ENCODE measurements at places on chromosomes 16 and 17.
A peak's percentile ranks its signal among the peaks of the same experiment; 100 is the strongest.

DNA sequence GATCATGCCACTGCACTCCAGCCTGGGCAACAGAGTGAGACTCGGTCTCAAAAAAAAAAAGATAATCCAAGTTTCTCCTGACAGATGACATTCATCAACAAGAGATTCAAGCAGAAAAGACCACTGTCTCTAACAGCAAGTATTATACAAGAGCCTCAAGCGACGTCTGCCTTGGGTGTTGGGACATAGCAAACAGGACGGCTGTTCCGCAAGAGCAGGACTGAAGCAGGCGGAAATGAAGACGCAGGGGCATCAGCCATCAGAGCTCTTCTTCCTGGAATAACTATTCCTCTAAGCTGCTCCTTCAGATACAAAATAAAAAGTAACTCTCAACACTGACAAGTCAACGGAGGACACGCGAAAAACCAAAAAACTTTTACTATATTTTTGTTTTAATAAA, 54.0 kb downstream of the ANKRD11 start:
- DNase-seq = no peak

- DNase-seq = no peak
Observed at GRCh38 chr17:35407531-35407930, 24.8 kb downstream of the SLFN12 start.

DNA sequence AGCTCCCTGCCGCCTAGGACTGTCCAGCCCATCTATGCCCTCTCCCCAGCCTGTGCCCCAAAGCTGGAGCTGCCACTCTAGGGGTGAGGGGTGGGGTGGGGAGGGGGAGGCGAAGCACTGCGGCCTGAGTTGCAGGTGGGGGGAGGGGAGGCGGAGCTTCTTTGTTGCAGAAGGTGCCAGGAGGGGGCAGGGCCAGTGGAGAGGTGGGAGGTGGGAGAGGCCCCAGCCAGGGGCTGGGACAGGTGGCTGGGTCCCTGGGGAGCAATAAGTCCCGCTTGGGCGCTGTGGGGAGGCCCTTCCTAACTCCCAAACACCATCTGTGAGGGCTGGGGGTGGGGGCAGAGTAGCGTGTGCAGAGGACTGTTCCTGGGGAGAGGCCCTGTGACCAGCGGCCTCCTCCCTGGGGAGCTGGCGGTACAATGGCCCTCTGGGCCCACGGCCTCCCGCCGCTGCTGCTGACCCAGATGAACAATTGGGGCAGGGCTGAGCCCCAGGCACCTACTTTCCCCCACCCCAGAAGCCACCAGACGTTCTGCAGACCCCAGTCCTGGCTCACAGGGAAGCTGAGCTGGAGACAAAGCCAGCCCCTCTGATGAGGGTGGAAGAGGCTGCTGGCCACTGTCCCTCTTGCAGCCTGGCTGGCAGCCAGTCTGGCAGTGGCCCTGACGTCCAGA, 2.2 kb upstream of the NTN3 start:
- no peak for DNase-seq

DNA sequence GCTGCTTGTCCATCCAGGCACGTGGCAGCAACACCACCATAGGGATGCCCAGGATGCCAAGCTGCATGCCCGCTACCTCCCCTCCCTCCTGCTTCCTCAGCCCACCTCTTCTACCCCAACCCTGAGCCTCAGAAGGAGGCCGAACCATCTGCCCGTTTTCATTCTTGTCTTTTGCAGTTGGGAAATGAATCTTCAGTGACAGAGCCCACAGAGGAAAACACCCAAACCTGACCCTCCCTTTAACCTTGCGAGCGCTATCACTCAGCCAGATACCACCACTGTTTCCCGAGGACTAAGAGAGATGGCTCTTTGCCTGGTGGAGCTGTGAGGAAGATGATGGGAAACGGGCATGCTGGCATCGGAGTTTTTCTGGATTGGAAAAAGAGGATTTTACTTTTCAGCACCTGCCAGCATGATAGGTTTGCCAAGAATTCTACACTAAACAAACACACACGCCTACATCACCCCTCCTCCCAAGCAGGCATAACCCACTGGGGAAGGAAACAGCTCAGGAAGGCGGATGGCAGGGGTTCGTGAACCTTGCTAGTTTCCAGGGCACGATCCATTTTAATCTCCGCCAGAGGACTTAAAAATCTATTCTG, 457.4 kb downstream of the SLC39A11 start:
- no peak for DNase-seq

DNA sequence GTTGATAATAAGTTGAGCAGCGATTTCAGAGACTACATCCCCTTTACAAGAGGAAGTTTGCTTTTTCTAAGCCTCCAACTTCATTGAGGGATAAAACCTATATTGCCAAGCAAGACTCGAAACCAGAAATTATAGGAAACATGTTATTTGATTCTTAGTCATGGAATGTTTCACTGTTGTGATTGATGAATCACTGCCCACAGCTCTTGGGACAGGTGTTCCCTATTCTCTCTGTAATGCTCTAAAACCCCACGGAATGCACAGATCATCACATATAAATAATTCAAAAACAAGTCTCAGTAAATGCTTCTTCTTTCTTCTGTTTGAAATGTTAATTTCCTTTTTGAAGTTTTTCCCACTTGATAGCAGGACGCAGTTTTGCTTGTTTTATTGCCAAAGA, 809.5 kb upstream of the GOT2 start:
- DNase-seq = no peak

DNA sequence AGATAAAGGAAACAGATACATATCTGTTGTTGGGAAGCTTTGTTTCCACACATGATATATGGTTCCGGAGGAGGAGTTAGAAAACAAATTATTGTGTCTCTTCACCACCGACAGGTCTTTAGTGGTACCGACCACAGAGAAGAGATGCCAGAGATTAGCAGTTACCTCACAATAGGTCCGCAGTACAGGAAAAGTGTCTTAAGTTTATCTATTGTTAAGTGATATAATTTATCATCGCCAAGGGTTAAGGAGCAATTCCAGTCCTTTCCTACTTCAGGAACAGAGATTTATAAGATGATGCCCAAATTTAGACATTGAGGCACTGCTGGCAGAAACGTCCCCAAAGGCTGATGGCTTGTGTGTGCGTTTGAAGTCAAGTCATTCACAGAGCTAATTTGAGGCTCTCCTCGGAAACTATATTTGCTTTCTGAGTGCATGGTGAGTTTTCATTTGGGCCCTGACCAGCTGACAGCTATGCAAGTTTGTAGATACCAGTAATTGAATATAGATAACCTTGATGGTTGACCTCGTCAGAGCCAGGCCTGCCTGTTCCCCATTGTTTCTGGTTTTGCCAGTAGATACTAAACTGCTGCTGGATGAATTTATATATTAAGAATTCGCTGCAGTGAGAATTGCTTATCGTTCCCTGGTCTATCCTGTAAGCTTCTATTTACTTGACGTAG, 196.4 kb upstream of the IRX3 start:
- no peak for DNase-seq

GRCh38 chr16:49534901-49535610, 161.5 kb downstream of the C16orf78 start:
- DNase-seq = no peak

DNA sequence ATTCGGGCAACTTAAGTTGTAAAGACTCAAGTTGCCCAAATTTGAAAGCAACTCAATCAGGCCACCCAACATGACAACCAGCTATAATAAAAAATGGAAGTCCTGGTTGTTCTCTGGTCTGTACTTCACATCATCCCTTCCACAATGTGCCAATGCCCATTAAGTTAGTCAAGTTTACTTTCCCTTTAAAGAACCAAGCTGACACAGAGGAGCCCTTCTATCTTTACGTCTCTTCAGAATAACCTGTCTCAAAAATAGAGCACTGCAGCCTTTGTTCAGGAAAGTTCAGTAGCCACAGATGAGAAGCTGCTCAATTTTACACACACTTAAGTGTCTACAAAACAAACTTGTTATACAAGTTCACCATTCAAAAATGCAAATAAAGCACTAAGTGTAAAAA, 75.1 kb upstream of the C17orf78 start:
- no peak for DNase-seq

DNA sequence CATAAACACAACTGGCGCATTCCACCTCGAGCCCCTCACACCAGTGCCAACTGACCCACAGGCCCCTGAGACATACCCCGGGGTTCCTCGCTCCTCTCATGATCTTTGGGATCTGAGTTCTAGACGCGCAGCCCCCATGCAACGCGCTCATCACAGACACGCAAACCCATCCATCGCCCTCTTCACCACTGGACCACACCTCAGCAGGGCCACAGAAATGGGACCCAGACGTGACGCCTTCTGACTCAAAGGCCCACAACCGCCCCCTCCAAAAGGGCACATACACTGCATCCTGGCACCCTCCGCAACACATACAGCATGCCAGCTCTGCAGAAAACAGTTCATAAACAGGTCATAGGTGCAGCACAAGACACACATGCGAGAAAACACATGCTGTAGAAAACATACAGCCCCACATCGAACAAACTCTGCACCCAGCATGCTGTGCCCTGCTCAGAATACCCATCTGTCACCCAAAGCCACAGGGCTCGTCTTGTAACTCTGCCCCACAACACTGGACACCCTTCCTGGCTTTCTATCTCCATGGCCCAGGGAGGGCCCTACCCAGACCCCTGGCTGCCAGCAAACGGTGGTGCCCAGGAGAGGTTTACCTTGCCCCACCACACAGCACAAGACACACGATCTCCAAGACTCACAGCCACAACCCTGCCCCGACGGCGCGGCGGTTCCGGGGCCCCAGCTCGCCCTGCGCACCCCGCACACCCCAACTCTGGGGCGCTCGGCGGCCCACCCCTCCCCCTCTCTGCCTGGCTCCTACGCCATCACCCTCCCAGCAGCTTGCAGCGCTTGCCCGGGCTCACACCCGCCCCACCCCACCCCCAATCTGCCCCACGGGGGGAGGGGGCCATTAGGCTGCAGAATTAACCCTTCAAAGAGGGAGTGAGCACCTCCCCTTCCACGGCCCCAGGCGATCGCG, 887 bp downstream of the ZBTB4 start:
- DNase-seq = no peak

DNA sequence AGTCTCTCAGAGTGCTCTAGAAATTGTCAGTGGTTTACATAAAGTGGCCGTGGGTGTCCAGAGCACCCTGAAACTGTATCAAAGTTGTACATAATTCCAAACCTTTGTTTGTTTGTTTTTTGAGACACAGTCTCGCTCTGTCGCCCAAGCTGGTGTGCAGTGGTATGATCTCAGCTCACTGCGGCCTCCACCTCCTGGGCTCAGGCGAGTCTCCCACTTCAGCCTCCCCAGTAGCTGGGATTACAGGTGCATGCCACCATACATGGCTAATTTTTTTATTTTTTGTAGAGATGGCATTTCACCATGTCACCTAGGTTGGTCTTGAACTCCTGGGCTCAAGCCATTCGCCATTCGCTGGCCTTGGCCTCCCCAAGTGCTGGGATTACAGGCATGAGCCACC, 24.3 kb upstream of the ADGRG1 start:
- peak; percentile 56 for DNase-seq

GRCh38 chr16:62967611-62968010, 931.4 kb upstream of the CDH8 start:
- no peak for DNase-seq

DNA sequence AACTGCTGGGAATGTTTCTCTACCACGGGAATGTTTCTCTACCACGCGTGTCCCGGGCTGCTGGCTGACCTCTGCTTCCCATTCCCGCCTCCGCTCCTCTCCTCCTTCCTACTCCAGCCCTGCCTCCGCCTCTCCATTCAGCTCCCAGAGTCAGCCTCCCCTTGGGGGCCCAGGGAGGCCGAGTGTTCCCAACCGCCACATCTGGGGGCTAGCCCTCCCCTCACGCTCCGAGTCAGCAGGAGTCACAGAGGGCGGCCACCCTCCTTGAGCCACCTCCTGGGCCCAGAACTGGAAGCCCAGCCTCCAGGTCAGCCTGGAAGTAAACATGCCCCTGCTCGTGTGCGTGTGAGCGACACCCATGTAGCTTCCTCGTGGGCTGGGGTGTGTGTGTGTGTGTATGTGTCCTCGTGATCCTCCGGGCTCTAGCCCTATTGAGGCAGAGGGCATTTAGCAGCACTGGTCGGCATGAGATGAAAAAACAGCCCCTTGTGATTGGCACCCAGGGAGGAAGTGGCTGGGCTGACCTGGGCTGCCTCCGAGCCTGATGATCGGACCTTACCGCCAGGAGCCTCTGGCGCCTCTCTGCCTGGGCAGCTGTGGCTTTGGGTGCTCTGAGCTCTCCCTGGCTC, 7.3 kb downstream of the CYGB start:
- DNase-seq = no peak

- DNase-seq = no peak
Observed at GRCh38 chr17:55661963-55662834, 60.5 kb downstream of the TMEM100 start.

DNA sequence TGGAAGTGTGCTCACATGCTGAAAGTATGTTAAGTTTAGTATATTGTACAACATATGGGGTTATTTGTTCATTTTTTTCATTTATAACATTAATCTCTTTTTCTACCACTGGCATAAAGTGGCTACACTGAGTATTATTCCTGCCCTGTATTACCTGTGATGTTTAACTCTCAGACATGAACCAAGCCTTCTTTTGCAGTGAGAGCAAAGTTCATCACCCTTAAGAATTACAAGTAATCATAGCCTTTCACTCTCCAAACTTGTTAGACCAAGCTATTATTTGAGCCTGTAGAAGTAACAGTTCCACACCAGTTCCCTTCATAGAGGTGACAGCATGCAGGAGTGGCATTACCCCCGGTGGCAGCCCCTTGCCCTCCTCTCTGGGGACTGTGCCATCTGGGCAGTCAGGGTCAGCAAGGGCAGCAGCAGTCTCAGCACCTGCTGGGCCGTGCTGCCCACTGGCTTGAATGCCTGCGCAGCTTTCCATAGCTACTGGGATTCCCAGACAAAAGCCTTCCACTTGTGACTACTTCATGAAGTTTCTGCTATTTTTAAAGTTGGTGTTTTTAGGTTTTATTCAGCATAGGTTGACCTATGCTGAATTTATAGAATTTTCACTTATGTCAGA, 71.3 kb downstream of the TMC6 start:
- no peak for DNase-seq

DNA sequence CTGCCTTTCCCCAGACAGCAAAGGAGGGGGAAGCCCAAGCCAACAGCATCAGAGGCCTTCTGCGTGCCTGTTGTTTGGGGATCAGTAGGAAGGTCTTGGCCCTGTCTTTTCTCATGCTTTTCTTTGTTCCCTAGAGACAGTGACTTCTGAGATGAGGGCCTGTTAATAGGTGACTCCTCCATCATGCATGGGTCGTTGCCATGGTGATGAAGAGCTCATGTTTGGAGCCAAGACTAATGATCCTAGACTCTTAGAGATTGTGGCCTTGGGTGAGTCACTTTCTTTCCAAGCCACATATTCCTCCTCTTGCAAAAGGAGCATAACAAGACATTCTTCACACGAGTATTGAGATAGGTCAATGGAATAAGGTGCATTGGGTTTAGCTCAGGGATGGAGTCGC, 201.1 kb upstream of the ASIC2 start:
- DNase-seq = no peak

DNA sequence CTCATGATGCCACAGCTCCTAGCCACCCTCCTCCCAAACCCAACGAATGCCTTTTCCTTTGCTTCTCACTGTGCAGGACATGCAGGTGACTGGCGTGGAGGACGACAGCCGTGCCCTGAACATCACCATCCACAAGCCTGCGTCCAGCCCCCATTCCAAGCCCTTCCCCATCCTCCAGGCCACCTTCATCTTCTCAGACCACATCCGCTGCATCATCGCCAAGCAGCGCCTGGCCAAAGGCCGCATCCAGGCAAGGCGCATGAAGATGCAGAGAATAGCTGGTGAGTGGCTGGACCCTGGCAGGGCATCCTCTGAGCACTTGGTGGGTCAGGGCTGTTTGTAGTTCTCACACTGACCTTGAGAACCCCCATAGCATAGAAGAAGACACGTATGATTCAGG, 132.3 kb downstream of the SOCS1 start:
- DNase-seq = no peak

- no peak for DNase-seq
Observed at GRCh38 chr17:27222515-27222914, 71.4 kb upstream of the WSB1 start.

- DNase-seq = no peak
Observed at GRCh38 chr17:40779181-40779909, 3.0 kb downstream of the KRT27 start.
